Fibroblast of skin of right biceps (primary cell): ENCODE measurements at places on chromosomes 13 and 19.
A peak's percentile ranks its signal among the peaks of the same experiment; 100 is the strongest.

- no peak for DNase-seq
Measured at GRCh38 chr19:13039211-13039789, 44.0 kb downstream of the NFIX start.

GRCh38 chr19:29489172-29489951 is 36.4 kb upstream of the VSTM2B start:
- DNase-seq = no peak

GRCh38 chr19:39471756-39472536 is 8.7 kb upstream of the TIMM50 start:
- DNase-seq = no peak

DNA sequence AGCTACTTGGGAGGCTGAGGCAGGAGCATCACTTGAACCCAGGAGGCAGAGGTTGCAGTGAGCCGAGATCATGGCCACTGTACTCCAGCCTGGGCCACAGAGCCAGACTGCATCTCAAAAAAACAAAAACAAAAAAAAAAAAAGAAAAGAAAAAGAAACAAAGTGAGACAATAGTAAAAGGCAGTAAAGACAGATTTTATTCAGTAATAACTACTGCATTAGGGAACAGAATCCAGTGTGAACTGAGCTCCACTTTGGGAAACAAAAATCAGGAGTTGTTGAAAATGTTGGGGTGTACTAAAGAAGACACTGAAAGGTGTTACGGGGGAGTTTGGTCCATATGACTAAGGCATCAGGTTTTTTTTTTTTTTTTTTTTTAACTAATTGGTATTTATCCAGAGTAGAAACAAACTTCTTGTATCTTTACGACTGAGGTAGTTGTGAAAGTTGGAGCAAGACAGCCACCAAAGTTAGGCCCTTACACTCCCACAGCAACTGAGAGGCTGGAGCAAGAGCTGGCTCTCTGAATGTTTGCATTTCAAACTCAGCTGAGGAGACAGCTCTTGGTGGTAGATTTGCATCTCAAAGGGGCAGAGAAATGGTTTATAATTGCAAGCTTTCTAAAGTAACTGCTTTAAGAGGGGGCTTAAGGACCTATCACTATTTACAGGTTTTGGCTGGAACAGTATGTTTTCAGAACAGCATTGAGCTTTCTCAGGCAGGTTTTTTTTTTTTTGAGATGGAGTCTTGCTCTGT is 24.2 kb downstream of the ZNF607 start:
- no peak for DNase-seq

DNA sequence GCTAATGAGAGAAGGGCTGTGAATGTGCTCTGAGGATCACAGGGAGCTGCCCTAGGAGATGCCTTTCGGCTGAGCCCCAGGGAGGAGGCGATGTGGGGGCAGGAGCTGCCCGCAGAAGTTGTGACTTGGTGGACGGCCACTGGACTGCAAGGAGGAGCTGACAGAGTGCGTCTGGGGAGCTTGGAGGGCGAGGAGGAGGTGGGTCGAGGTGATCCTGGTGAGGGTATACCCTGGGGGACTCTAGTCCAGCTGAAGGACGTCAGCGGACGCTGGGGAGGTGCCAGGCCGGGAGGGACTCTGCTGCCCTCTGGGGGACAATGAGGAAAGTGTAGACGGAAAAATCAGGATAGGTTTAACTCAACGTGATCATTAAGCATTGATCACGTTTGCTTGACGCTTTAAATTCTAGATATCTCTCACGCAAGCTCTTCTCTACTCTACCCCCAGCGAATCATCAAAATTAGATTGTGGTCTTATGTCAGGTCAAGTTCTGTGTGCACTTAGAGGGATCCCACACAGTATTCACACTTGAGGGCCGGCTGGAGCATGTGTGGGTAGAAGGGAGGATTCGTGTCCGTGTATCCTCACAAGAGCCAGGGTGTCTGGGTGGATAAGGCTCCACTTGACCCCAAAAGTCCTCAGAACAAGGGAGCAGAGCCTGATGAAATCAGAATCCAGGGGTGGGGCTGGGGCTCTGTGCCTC is 3.3 kb upstream of the CEACAM7 start:
- no peak for DNase-seq

DNA sequence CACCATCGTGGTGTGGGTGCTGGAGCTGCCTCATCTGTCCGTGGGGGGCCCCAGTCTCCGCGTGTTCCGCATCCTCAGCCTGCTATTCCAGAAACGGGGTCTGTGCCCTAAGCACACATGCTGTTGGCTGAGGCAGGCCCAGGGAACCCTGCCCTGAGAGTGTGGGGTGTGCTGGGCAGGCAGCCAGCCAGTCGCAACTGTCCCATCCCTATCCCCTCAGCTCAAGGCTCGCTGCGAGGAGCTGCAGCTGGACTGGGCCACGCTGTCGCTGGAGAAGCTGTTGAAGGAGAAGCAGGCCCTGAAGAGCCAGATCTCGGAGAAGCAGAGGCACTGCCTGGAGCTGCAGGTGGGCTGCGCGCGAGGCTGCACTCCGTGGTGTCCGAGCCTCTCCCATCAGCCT is 21.9 kb downstream of the PLEKHJ1 start:
- no peak for DNase-seq

GRCh38 chr13:44031555-44031954 is 151.9 kb downstream of the LACC1 start:
- DNase-seq = no peak

DNA sequence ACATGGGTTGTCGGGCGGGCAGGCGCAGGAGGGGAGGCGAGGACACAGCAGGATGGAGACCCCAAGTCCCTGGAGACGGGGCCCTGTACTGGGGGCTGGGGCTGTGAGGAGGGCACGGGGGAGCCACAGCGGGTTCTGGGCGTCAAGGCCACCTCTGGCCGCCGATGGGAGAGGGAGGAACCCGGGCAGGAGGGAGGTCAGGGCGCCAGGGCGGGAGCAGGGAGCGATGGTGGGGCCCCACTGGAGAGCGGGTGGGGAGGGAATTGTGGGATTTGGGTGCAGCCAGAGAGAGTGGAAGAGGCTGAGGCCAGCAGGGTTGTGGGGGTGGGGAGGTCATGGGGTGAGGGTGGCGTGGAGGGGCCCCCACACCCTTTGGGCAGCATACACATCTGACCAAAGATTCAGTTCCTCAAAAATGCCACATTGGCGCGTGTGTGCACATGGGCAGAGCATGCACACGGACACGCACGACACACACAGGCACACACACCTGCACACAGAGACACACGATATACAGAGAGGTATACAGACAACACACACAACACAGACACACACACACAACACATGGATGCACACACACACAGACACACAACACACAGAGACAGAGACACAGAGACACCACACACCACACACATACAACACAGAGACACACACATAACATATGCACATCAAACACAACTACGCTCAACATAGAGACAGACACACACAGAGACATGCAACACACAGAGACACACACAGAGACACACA is 54.9 kb downstream of the AP1M1 start:
- no peak for DNase-seq

- DNase-seq = no peak
Measured at GRCh38 chr13:32033744-32034143, 2.2 kb downstream of the FRY start.

DNA sequence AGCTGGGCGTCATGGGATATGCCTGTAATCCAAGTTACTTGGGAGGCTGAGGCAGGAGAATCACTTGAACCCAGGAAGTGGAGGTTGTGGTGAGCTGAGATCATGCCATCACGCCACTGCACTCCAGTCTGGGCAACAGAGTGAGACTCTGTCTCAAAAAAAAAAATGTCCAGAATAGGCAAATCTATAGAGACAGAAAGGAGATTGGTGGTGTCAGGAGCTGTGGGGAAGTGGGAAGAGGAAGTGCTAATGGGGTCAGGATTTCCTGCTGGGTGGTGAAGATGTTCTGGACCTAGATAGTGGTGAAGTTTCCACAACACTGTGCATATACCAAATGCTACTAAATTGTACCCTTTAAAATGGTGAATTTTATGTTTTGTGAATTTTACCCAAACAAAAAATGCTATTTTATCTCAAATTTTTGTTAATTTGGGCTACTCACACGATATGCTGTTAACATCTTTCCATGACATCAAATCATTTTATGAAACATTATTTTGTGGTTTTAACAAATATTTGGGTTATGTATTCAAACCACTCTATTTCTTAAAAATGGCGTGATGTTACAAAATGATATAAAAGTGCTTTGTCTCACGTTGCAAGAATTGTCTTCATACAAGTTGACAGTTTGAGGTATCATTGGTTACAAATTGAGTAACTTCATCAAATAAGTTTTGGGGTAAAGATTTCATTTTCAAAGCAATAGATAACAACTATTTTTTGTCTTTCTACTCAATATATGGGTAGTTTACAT is 7.4 kb upstream of the CYP4F3 start:
- no peak for DNase-seq

GRCh38 chr13:48817166-48817802 is 158.4 kb upstream of the FNDC3A start:
- DNase-seq = no peak

- no peak for DNase-seq
Measured at GRCh38 chr13:111952032-111952431, 114.9 kb upstream of the SOX1 start.

DNA sequence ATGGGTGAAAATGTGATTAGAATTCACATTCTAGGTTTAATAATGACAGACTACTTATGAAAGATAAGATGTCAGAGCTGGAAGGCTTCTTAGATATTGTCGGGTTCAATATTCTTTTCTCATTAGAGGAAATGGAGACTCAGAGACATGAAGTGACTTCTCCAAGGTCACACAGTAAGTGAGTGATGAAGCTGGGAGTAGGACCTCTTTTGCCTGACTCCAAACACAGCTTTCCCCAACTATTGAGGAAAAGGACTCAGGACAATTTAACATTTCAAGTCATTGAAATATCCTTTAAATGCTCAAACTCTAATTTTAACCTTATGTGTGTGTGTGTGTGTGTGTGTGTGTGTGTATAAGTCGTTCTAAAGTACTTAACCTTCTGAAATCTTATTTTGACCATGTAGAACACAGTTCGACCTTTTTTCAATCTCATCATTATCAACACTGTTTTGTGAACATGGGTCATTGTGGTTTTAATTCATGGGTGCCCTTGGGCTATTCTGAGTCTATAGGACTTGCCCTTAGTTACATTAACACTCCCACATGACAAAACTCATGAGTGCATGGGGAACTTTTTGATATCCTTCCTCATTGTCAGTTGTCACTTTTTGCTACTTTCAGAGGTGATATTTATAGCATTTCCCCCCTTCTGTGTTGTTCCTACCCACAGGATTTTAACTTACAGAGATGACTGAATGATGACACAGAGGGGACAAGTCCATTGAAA is 53.0 kb downstream of the LRCH1 start:
- no peak for DNase-seq

GRCh38 chr19:42440357-42441048 is 2.2 kb downstream of the CXCL17 start:
- peak; percentile 61 for DNase-seq

GRCh38 chr13:114147803-114148520 is 15.5 kb upstream of the RASA3 start:
- no peak for DNase-seq

- no peak for DNase-seq
Measured at GRCh38 chr13:33283195-33283911, 2.2 kb downstream of the STARD13 start.

GRCh38 chr13:62512194-62513141 is 1096.8 kb upstream of the PCDH20 start:
- peak; percentile 21 for DNase-seq

GRCh38 chr19:18046059-18046718 is 38.2 kb downstream of the ARRDC2 start:
- peak; percentile 95 for DNase-seq

- no peak for DNase-seq
Measured at GRCh38 chr19:53828531-53828930, 4.4 kb upstream of the NLRP12 start.

- no peak for DNase-seq
Measured at GRCh38 chr13:21014139-21014501, 47.3 kb downstream of the LATS2 start.

- no peak for DNase-seq
Measured at GRCh38 chr19:48442116-48443035, 3.4 kb upstream of the GRWD1 start.

DNA sequence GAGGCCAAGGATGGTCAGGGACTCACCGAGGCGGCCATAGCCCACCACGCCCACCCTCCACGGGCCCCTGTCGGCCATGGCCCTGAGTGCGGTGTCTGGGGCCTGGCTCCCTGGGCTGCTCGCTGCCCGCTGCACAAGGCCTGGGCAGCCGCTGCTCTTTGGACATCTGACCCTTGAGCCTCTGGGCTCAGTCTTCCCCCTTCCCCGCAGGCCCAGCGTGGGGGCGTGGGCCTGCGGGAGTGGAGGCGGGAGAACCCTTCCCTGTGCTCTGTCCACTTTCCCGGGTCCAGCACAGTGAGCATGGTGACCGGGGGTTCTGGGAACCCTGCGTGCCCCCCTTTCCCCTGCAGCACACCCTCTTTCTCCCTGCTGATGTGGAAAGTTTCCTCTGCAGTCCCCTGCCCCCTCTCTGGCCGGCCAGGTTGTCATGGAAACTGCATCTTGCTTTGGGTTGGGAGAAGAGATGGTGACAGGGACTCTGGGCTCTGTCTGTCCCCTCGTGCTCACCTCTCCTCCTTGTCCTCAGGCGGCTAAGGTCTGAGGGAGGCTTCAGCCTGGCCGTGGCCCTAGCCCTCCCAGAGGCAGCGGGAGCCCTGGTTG is at the start of gene ASPDH:
Gene ASPDH (minus strand): TSS at position 168 of the 600 bp plus-strand sequence. CDS start 90 bp downstream, at position 78.
- DNase-seq = no peak

- no peak for DNase-seq
Measured at GRCh38 chr19:43483281-43483680, 17.9 kb upstream of the LYPD3 start.

DNA sequence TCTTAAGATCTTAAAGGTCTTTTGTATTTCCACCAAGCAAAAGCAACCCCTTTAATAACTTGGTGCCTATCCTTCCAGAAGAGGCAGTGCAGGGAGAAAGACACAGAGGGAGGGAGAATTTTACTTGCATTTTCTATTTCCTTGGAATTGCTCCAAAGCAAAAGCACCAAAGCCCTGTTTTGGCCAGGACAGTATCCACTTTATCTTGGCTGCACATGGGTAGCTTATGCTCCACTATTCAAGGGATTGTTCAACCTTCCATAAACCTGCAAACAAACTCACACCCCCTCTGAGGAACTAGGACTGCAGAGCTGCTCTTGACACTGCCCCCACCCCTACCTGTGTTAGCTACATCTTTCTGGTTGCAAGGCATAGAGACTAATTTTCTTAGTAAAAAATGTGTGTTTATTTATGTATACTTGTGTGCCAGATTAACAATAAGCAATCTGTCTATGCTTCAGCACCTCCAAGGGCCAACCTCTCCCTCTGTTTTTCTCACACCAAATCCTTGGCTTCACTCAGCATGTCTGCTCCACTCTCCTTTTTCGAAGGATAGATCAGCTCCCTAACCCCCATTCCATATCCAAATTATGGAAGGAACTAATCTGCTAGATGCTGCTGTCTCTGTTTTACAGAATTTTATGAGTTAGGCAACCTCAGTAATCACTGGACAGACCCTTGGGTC is 68.1 kb upstream of the KLF12 start:
- DNase-seq = no peak

- no peak for DNase-seq
Measured at GRCh38 chr19:39299832-39300231, 3.6 kb downstream of the IFNL1 start.

DNA sequence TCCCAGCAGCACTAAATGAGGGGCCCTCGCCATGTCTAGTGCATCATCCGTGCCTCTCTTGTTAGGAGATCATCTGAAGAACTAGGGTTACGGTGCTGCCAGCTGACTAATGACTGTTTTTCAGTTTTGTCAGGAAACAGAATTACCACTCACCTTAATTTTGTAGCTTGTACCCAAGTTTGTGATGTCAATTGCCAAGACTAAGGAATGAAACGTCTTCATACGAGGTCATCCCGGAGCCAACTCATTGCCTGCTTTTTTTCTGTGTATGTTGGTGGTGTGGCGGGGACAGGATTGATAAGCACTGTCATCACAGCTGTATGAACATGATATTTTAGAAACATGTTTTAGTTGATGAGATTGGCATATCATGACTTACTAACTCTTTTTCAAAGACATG is 100.6 kb downstream of the TNFRSF19 start:
- DNase-seq = peak; percentile 39
